ENCODE measurements at places on chromosomes 5 and 9.

GRCh38 chr9:126122901-126123616 lies 203.6 kb upstream of the MVB12B start:
- no peak for DNase-seq

DNA sequence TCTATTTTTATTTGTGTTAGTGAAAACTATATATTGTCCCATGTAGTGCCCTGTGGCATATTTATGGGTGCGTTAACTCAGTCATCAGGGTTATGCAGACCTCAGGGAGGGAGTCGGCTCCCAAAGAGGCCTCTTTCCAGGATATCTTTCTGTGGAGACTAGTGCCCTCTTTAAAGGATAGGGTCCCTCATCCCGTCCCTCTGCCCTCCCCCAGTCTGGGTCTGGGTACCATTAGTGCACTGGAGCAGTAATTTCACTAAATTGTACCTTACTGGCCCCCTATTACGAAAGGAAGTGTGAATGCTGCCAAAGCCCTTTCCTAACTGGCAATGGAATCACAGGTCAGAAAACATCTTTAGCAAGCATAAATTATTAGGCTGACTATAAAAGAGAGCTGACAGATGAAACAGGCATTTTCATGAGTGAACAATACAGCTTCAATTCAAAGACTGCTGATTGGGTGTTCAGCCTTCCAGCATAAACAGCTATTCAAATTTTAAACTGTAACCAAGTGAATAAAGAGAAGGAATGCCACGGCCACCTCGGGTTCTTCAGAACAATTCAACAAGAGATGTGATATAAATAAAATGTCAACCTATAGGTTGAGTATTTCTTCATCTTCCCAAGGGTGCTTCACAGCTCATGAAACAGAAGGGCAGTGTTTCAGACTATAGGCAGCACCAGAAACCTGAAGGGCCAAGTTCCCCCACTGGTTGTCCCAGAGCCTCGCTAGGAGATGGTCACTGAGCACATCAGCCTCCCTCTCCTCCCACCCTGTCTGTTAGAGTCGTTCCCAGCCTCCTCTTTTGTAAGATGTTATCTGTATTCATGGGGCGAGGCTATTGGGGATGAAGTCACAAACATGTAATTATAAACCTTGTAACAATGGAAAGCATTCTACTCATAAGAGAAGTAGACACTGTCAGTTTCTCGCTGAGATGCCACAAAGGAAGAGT lies 318.7 kb downstream of the TMEM161B start:
- DNase-seq: no peak

GRCh38 chr9:138015021-138015829 lies 137.6 kb downstream of the CACNA1B start:
- no peak for DNase-seq

GRCh38 chr9:34555936-34556525 lies 33.2 kb upstream of the ENHO start:
- no peak for DNase-seq

- no peak for DNase-seq
These were observed 23.8 kb upstream of the ZNF622 start for GRCh38 chr5:16489322-16489791.
